ENCODE measurements at places on chromosomes 4 and X.

- no peak for DNase-seq
Observed at GRCh38 chr4:76952656-76953582, 3.4 kb downstream of the SEPTIN11 start.

- no peak for DNase-seq
Observed at GRCh38 chrX:83829874-83830273, 31.1 kb upstream of the CYLC1 start.

DNA sequence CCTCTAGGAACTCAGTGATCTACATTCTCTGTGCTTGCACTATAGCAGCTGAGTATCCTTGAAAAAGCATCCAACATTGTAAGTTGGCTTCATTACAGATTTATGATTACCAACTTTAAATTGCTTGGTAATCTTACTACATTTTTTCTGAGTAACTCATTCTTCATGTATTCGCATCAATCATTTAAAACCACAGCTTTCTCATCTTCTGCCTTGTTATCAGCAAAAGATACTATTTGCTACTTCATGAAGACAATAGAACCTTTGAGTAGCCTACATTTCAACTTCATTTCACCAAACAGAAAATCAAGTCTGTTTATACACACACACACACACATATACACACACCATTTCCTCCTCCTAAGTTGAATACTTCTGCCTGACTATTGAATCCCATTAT, 6.2 kb upstream of the DCAF8L2 start:
- DNase-seq, result no peak

GRCh38 chr4:147090486-147090885, 144.8 kb upstream of the TTC29 start:
- no peak for DNase-seq

- DNase-seq, result no peak
Observed at GRCh38 chrX:31329298-31329697, 257.5 kb upstream of the FTHL17 start.

DNA sequence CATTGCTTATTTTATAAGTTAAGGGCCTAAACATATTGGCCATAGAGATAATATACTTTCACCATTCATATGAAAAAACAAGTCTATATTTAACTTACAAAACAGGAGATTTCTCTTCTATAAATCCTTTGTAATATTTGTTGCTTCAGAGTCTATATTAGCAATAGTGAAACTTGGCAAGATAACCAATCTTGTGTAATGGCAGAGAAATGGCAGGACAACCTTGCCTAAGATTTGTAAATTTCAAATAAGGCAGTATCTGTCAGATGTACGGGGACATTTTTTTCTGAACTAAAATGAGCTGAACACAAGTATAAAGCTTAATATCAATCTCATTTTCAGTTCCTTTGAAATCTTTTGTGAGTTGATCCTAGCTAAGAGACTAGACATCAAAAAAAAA, 17.8 kb upstream of the CPEB2 start:
- DNase-seq, result no peak

- no peak for DNase-seq
Observed at GRCh38 chrX:68831405-68832100, 2.7 kb downstream of the EFNB1 start.

DNA sequence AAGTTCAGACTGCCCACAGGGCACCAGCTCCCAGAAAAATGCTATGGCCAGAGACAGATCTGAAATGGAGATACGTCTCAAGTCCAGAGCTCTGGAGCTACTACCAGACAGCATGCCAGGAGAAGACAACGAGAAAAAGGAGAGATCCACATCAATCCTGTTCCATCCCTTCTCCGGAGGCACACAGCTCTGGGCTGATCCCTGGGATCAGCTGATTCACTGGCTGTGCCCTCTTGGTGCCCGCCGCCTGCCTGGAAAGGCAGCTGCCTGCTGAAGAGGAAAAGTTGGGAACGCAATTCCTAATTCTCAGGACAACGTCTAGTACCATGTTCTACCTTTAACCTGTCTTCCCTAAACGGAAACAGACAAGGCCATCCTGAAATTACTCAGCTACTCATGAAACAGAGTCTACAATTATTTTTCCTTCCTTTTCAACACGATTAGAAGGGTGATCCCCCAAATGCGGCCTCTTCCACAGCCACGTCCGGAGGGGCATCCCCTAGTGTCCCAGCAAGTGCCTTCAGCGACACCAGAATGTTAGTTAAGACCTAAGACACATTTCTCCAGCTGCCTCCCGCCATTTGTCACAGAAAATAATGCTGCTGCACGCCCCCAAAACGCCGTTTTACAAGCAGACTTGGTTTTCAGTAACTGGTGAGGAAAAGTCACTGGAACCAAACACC, 2.4 kb downstream of the ZFYVE28 start:
- no peak for DNase-seq

- DNase-seq, result peak; percentile 17
Observed at GRCh38 chrX:45009371-45010000, 136.5 kb downstream of the KDM6A start.

DNA sequence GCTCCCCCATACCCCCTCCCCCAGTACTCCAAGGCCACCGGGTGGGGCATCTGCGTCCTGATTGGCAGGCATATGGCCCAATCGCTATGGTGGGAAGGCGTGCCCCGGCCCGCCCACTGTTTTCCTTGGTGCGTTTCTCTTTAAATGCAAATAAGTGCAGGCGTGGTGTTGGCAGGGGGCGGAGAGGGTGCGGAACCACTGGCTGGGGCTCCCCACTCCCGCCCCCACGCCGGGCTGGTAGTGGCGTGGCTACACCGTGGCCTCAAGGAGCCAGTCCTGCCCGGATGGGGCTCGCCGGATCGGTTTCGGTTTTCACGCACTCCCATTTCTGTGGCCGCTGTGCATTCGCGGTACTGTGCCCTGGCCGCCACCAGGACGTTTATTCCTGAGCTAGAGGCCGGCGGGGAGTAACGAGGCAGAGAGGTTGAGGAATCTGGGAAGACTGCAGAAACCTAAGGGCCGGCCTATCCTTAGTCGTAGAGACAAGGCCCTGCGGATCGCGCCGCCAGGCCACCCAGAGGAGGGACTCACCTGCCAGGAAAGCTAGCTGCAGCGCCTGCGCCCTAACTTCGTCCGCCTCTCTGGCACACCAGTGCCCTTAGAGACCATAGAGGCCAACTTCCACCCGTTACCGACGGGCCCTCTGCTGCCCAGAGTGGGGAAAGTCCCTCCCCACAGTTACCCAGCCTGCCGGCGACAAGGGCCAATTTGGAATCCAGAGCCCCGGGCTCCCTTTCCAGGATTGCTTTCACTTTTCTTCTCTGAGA, 410 bp upstream of the AMER1 start:
- DNase-seq, result peak; percentile 54

DNA sequence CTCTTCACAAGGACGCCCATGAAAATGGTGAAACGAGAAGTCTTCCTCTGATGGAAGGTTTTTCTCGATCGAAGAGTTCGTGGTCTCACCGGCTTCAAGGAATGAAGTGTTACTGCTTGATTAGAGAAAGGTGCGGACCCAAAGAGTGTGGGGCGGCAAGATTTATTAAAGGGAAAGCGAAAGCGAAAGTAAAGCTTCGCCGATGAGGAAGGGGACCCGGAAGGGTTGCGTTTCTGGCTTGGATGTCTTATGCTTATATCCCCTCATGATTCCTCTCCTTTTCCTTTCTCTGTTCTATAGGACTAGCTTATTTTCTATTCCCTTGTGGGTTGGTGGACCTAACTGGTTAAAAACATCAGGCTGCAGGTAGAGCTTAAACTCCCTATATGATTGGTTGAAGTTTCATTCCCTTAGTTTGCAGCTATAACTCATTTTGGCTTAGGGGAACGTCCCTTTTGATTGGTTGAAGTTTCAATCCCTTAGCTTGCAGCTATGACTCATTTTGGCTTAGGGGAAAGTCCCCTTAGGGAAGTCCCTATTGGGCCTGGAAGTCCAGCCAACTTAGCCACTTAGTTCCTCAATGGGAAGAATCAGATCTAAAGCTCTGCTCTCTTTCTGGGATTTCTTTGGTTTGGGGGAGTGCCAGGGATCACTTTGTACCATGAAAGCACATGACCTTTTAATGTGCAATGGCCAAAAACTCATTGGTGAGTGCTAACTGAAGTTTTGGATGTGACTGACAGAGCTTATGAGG, 1025.0 kb upstream of the PCDH10 start:
- no peak for DNase-seq

DNA sequence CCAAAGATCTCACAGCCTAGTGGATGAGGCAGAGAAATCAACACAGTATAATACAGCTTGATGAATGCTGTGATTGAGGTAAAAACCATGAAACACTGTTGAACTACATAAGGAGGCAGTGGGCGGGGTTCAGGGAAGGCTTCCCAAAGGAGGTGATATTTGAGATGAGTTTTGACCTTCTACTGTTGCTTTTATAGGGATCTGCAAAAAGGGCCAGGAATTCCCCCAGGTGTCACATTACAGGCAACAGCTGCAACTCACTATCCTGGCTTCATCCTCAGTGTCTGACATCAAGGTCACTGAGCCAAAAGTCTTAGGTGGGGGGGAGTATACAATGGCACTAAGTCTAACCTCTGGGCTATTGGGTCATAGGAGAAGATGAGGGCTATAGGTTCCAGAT, 185.7 kb upstream of the NRK start:
- no peak for DNase-seq

GRCh38 chr4:41363384-41363981, 106.8 kb downstream of the UCHL1 start:
- peak; percentile 78 for DNase-seq

GRCh38 chr4:47432749-47433148, 30.8 kb downstream of the COMMD8 start:
- no peak for DNase-seq

DNA sequence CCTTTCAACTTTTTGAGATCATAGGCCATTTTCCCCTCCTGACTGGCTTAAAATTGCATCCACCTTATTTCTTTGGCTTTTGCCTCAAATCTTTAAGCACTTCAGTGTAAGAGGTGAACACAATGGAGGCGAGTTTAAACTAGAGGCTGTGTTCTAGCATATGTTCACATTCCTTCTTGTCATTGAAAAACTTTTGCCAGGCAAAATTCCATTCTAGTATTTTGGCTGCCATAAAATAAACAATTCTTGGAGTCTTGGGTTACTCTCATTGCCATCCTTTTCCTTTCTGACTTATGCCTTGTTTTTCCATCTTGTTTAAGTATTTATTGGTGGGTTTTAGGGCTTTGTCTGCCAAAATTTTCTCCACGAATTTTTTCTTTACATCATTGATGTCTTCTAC, 137.3 kb upstream of the ANXA10 start:
- no peak for DNase-seq

GRCh38 chr4:67871867-67872266, 11.9 kb downstream of the TMPRSS11D start:
- no peak for DNase-seq

- DNase-seq, result no peak
Observed at GRCh38 chrX:23383411-23383810, 48.8 kb downstream of the PTCHD1 start.

DNA sequence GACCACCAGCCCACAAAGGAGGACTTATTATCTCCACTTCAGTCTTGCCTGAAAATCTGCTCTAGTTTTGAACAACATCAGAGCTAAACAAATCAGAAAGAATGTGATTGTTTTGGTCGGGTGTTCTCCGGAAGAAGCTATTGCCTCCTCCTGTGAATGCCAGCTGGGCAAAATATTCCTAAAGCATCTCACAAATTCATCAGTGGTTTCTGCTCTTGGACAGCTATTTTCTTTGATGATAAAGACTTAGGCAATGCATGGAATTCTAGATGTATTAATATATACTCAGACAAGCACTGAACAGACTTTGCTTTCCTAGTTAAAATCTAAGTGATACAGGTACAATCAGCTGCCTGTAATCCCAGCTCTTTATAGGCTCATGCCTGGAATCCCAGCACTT, 71.8 kb downstream of the ASMT start:
- peak; percentile 15 for DNase-seq

DNA sequence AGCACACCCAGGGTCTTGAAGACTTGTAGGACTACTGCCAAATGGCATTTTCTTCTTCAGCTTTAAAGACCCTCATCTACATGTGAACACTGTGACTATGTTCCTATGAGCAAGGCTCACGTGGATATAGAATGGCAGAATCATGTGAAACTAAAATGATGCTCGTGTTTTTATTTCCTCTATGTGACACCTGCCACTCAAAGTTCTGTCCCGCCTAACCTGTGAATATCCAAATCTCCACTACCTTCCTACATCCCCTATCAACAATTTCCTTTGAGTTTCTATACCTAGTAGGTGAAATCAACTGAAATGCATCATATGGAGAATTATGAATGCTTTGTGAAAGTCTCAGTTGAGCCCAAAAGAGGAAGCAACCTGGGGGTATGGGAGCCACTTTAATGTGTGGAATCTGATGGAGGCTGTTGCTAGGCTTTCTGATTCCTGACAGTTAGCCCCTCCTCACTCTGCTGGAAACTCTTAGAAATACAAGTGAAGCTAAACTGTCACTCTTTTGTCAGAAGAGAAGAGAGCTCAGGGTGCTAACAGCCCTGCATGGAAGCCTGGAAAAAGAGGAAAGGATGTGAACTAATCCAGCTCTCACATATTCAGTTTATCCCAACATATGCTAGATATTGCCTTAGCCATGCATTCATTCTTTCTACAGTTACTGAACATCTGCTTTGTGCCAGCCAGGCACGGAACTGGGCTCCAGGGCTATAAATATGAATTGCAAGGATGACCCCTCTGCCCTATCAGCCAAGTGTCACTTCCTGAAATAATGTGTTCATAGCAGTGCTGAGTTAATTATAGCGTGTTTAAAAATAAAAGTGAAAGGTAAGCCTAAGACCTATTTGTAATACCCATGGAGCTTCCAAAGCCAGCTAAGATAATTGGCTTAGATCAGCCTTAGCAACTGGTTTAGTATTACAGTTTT, 11.0 kb downstream of the LHFPL1 start:
- DNase-seq, result no peak

DNA sequence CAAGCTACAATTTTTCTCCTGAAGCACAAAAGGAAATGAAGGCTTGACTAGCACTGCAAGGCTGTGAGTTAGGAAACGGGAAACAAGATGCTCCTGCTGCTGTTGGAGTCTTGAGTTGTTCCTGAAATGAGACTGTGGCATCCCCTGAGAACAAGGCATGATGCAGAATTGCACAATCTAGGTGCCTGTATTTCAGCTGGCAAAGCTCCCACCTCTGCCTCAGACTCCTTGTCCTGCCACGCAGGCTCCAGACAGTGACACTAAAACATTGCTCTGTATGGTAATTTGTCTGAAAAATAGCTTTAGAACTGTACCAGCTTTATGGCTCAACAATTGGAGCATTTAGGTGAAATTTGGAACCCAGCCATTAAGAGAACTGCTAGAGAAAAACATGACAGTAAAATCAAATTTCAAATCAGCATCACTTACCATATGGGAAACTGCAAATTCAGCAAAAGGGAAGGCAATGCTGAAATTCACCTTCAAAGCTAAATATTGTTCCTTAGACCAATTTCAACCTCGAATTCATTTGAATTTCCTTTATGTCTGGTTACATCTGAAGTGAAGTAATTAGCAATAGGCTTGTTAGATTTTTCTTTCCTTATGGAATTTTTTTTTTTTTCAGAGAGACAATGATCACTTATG, 103.4 kb downstream of the MFAP3L start:
- peak; percentile 5 for DNase-seq

- DNase-seq, result no peak
Observed at GRCh38 chr4:15702941-15703403, at the start of gene BST1. Gene BST1 (plus strand): TSS chr4:15703065. CDS start chr4:15703145, 80 bp downstream.

- peak; percentile 35 for DNase-seq
Observed at GRCh38 chrX:134737061-134737460, 78.8 kb upstream of the PLAC1 start.

- no peak for DNase-seq
Observed at GRCh38 chr4:87575408-87575807, 32.9 kb upstream of the DSPP start.

- DNase-seq, result no peak
Observed at GRCh38 chrX:137234651-137235402, 201.0 kb upstream of the GPR101 start.

Measured in GM04503 (cell line).